ENCODE measurements at places on chromosomes 4 and X.

DNA sequence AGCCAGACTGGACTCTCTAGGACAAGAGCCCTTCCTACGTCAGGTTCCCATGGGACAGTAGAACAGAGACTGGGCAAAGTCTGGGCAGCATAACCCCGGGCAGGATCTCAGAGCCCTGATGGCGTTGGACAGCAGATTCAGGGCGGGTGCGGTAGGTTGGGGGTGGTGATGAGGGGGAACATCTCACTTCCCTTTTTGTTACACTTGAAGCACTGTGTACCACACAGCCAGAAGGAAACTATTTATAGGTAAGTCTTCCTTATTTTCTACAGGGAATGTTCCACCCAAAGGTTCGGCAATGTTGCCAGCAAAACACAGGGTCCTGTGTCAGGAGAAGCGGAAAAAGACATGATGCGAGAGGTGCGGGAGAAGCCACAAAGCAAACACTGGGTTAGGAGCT is 54.3 kb downstream of the TSC22D3 start:
- no peak for DNase-seq

- DNase-seq, result no peak
These were observed 46.9 kb downstream of the KIF4A start for GRCh38 chrX:70336767-70337166.

DNA sequence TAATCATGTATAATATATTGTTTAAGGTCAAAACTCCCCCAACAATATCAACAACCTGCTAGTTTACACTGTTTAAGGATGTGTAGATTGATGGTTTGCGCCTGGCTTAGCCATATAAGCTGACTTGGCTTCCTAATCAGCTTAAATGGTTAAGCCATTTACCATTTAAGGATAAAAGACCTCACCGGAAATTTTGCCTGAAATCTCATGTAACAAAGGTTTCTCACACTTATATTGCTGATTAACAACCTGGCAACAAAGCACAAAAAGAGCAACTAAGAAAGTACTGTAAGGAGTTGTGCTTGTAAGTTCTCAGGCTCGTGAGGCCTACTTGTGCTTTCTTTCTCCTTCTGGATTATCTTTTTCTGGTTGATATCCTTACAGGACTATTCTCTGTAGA is 485.2 kb downstream of the GABRG1 start:
- no peak for DNase-seq

GRCh38 chr4:8058031-8058479 is 100.6 kb downstream of the ABLIM2 start:
- DNase-seq, result no peak

GRCh38 chrX:124501586-124501985 is 155.2 kb downstream of the SH2D1A start:
- DNase-seq, result no peak

- no peak for DNase-seq
These were observed 1382.5 kb downstream of the C4orf33 start for GRCh38 chr4:130478406-130478805.

Data from stimulated activated CD8-positive, alpha-beta memory T cell treated with anti-CD3 and anti-CD28 coated beads, Interleukin-2, amount 100 ng/mL, for 48 hours (primary cell).